Esophagus mucosa (tissue), 1 donor: ENCODE measurements at places on chromosomes 2 and 18. TPM values are rescaled to one million over a fixed set of nuclear protein-coding genes. Genes with fewer than 3 reads are reported as not detected.

DNA sequence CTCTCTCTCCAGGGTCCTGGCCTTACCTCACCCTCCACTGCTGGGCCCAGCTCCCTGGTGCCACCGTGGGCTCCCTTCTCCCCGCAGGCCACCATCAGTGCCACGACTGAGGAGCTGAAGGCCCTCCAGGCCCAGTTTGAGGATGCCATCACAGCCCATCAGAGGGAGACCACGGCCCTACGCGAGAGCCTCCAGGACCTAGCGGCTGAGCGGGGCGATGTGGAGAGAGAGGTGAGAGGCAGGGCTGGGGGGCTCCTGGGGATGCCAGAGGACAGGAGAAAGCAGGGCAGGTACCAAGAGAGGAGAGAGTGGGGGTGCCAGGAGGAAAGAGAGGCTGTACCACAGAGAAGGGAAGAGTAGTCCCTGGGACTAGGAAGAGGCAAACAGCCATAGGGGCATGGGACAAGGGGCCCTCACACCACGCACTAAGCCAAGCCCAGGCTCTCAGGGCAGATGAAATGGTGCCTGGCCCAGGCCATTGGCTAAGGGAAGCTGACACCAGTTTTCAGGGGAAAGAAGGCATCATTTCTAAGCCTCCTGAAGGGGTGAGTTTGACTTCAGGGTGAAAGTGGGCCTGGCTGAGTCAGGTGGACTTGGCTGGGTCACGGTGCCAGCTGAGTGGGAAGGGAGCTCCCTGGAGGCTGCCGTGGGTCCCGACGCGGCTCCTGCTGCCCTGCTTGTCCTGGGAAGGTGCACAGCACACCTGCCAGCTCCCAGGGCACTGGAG, 39.0 kb upstream of the SNED1 start:
- ATAC-seq: no peak

GRCh38 chr18:50638016-50638883, 78.4 kb downstream of the MAPK4 start:
- no peak for ATAC-seq

DNA sequence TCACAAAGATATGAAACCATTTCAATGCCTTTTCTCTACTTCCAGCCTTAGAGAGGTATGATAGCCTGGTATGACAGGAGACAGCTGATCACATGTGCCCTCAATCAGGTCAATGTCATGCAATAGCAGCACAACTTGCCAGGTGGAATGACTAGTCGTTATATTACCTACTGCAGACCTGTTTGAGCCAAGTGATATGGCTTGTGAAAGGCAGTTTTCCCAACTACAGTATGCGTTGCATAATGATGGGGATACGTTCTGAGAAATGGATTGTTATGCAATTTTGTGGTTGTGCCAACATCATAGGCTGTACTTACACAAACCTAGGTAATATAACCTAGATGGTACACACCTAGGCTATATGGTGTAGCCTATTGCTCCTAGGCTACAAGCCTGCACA, 262.8 kb downstream of the ICOS start:
- peak; percentile 54 for ATAC-seq

ALPP gene
- not detected for total RNA-seq

- no peak for ATAC-seq
Observed at GRCh38 chr2:236012155-236012554, 156.0 kb downstream of the GBX2 start.

SCN3A gene
- total RNA-seq: 0.28 TPM

- no peak for ATAC-seq
Observed at GRCh38 chr2:143559147-143559546, 429.9 kb downstream of the ARHGAP15 start.

- no peak for ATAC-seq
Observed at GRCh38 chr2:56132138-56132537, 51.7 kb upstream of the CCDC85A start.

GRCh38 chr2:134590679-134591078, 128.1 kb downstream of the TMEM163 start:
- ATAC-seq: no peak

DNA sequence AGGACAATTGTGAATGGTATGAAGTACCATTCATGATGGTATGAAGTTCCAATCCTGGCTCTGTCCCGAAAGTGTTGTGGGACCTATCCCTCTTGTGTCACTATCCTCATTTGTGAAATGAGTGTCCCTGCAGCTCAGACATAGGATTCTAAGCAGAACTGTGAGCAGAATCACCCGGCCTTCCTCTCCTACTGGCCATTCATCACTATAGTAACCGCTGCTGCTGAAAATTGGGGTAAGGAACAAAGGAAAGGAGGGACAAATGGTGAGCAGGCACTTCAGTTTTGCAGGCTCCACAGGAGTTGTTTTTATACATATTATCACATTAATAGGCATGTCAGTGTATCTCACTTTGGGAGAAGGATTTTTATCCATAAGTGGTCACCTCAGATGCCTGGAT, 27.4 kb downstream of the SMYD1 start:
- no peak for ATAC-seq

SIX3 gene
- not detected for total RNA-seq

VWC2L gene
- total RNA-seq: not detected

GRCh38 chr18:370751-371608, 103.1 kb upstream of the THOC1 start:
- ATAC-seq: no peak

CYP27C1 gene
- total RNA-seq: 1.8 TPM

DNA sequence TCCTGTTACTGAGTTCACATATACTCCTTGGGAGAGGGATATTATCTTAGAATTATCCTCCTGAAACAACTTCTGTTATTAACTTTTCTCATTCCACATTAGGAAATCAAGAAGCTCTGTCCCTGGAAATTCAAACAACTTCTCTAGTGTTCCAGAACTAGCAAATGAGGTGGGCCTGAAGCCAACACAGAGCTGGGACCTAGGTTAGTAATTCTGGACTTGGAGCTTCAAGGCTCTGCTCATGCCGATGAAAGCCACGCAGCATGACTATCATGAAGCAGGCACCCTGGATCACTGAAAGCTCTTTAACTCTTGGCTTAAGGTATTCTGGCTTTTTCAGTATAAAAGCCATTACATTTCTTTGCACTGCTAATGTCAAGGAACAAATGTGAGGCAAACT, 242.7 kb downstream of the TGIF1 start:
- ATAC-seq: no peak

HJURP gene
- 9.4 TPM for total RNA-seq

- no peak for ATAC-seq
Observed at GRCh38 chr2:363824-364470, 76.1 kb upstream of the ALKAL2 start.

DNA sequence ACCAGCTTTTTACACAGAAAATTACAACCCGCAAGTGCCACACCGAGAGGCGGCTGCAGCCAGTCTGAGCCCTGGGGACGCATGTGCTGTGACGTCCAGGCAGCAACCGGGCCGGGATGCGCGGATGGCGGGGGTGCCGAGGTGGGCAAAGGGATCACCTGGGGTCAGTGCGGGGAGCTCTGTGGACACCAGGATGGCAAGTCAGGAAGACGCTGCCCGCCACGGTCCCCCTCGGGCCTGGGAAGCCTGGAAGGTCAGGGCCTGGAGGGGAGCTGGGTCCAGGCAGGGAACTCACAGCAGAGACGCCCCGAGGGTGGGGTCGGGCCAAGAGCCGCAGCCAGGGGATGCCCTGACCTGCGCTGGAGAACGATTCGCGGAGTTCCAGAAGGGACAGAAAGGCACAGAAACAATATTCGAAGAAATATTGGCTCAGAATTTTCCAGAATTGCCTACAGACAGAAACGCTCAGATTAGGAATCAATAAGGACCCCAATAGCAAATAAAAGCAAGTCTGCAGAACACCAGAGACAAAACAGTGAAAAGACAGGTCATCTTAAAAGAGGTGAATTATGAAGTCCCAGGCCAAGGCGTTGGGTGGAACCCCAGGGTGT, 11.7 kb upstream of the KIF1A start:
- no peak for ATAC-seq

DNA sequence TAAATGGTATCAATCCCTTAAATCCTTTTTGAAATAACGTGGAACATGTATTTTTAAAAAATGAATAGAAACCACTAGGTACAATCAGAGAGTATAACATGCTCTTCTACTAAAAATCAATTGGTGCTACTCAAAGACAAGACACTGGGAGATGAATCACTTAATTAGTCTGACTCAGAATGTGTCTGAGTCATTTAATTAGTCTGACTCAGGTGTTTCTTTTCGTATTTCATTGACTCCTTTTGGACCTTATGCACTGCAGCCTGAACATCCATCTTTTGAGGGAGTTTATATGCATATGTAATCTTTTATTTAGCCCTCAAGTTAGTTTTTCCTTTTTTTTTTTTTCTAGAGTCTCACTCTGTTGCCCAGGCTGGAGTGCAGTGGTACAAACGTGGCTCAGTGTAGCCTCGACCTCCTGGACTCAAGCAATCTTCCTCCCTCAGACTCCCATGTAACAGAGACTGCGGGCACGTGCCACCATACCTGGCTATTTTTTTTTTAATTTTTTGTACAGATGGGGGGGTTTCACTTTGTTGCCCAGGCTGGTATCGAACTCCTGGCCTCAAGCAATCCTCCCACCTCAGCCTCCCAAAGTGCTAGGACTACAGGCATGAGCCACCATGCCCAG, 26.5 kb downstream of the PPP4R3B start:
- peak; percentile 94 for ATAC-seq

GRCh38 chr2:196652869-196653268, 13.4 kb downstream of the CCDC150 start:
- ATAC-seq: no peak

VWA3B gene
- total RNA-seq: 0.40 TPM

PPP1R1C gene
- total RNA-seq: 1.8 TPM

CSRNP3 gene
- total RNA-seq: 1.2 TPM

ZBTB7C gene
- total RNA-seq: 28.8 TPM

TRIM43 gene
- not detected for total RNA-seq

DNA sequence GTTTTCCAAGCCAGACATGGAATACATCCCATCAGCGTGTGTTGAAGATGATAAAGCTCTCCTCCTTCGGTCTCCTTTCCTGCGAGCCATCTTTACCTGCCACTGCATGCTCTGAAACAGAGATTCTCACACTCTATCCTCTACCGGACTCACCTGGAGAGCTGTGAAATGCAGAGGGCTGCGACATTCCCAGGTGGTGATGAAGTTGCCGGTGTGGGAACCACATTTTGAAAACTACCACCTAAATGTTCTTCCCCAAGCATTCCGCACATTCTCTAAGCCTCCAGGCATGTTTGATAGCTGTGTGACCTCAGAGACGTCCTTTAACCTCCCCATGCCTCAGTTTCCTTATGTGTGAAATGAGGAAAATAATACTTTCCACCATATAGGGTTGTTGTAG, 226.2 kb upstream of the RAB6C start:
- no peak for ATAC-seq

MERTK gene
- 5.4 TPM for total RNA-seq

REG3G gene
- total RNA-seq: not detected

- peak; percentile 62 for ATAC-seq
Observed at GRCh38 chr2:230203110-230203676, 16.6 kb downstream of the SP110 start.

DNA sequence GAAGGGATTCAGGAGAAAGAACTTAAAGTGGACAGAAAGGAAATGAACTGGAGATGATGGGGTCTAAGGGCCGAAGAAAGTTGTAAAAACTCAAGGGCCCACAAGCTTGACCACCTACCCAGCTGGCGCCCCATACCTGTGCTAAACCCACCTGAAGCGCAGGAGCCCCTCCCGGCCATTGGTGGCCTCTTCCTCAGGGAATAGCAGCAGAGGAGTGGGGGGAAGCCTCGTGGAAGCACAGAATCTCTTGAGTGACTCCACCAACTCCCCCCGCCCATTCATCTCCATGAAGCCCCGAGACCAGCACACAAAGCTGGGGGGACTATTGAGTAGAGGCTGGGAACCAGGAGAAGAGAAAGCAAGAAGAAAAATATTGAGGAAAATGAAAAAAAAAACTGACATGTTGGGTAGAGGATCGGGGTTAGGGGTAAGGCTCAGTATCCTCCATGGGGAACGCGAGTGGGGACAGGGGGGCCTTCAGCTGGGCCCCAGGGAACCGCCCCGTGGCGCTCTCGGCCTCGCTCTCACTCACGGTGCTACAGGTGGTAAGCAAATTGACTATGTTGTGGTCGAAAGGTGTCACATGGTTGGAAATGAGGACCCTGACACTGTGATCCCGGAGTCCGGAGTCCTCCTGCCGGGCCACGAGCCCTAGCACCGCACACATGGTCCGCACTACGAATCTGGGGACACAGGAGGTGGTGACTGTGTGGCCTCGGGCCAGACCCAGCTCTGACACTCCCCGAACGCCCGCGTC, 728 bp downstream of the AUP1 start:
- no peak for ATAC-seq

GRCh38 chr2:74858281-74858680, 24.4 kb downstream of the HK2 start:
- no peak for ATAC-seq

DNA sequence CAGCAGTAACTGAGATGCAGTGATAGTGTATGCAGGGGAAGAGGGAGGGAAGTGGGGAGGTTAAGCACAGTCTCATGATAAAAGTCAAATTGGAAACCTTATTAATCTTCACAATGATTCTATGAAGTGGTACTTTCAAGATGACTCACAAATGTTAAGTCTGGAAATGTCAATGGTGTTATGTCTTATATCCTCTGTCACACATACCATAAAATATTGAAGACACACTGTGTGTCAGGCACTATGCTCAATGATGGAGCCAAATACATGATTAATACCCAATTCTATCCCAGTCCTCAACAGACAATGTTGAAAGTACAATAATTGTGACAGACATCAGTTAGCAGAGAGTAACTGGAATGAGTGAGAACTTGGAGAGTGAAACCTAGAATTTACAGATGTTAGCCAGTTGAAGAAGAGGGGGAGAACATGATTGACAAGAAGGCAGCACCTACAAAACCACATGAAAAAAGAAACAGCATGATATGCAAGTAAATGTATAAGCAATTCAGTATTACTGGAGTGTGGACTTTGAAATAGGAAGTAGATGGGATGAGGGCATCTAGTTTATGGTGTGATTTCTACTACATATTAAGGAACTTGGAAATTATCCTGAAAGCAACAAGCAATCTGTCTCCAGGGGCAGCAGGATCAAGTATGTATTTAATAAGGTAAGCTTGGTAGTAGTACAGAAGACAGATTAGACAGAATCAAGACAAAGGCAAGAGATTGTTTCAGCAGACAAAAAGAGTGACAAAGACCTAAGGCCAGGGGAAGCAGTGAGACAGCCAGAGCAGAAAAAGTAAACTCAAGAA, 107.6 kb downstream of the STRN start:
- no peak for ATAC-seq
